HFF-Myc (cell line): ENCODE measurements at places on chromosomes 3 and 15.
A peak's percentile ranks its signal among the peaks of the same experiment; 100 is the strongest.

DNA sequence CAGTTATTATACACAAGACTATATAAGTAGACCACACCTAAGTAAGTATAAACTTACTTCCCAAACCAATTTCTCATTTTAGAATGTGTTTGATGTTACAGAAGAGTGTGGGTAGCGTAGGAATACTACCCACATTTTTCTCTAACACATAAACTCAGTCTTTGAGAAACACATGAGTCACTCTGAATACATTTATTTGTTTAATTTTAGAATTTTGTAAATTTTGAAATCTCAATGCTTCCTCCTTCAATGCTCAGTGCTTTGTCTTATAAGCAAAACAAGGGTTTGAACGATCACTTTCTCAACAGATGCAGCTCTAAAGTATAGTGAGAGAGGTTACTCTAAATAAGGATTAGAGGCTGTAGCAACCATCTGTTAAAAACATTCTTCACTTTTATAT is 700.8 kb downstream of the SI start:
- no peak for DNase-seq

GRCh38 chr3:29971895-29972294 is 634.5 kb upstream of the TGFBR2 start:
- no peak for DNase-seq

DNA sequence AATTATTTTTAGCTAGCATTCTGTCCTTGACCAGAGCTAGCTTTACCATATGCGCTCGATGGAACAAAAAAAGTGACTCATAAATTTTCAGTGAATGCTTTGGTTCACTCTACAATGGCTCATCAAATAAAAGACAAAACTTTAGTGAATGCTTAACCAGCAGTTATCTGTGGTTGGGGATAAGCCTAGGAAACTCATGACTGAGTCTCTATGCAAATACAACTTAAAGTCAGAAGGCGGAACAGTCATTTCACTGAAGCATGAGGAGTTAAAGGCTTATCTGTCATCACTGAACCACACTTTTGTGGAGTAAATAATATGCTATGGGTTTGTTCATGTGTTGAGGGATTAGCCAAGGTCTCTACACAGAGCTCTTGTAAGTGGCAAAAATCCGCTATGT is 308.4 kb downstream of the SQOR start:
- no peak for DNase-seq

- DNase-seq, result no peak
Observed at GRCh38 chr3:159884661-159885402, 103.8 kb upstream of the IL12A start.

GRCh38 chr3:49886922-49887265 is 16.8 kb downstream of the MST1R start:
- DNase-seq, result no peak

GRCh38 chr3:59308001-59308400 is 258.2 kb upstream of the CFAP20DC start:
- no peak for DNase-seq

DNA sequence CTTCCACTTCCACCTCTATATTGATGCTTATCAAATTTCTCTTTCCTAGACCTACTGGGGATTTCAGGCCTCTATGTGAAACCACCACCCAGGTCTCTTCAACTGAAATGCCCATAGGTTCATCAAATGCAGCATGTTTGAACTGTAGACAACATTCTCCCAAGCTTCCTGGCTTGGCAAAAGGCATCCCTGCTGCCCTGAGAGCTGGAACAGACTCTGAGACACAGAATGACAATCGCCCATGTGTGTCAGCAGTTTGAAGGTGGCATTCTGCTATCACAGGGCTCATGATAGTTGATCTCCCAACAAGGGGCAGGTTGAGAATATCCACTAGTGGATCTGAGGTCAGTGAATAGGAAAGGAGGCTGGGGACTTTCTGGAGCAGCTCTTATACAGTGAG is 200.7 kb downstream of the RPLP1 start:
- no peak for DNase-seq

- DNase-seq, result no peak
Observed at GRCh38 chr15:38878926-38879325, 314.3 kb upstream of the RASGRP1 start.

DNA sequence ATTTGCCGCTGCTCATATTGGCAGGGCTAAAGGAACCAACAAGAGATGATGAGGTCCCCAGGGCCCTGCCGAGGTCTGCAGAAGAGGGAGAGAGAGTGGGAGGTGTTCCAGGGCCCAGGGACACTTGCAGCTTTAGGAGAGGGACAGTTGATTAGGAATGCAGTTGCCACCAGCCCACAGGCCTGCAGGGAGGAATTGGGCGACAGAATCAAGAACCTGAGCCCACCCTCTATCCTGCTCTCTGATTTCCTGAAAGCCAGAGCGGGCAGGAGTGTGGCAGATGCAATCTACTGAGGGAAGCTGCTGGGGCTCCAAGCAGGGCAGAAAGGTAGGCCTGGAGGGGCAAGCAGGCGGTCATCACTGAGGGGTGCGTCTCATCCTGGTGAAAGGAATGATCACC is 12.1 kb upstream of the PRR23E start:
- DNase-seq, result no peak

- DNase-seq, result no peak
Observed at GRCh38 chr15:94443186-94443585, 211.8 kb downstream of the MCTP2 start.

DNA sequence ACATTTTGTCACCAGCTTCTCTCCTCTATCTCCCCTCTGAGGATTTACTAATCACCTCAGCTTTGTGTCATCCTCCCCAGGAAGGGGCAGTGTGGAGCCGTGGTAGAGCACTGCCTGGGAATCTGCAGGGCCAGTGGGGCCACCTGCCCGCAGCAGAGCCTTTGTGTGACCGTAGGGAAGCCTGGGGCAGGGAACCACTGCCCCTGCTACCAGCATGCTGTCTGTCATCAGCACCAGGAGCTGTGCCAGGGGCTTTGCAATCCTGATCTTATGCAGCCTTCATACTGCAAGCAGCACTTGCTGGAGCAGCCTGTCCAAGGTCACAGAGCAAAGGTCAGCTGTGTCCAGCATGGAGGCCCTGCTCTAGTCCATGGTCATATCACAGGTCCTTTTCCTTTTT is 170.2 kb upstream of the IL12A start:
- no peak for DNase-seq

DNA sequence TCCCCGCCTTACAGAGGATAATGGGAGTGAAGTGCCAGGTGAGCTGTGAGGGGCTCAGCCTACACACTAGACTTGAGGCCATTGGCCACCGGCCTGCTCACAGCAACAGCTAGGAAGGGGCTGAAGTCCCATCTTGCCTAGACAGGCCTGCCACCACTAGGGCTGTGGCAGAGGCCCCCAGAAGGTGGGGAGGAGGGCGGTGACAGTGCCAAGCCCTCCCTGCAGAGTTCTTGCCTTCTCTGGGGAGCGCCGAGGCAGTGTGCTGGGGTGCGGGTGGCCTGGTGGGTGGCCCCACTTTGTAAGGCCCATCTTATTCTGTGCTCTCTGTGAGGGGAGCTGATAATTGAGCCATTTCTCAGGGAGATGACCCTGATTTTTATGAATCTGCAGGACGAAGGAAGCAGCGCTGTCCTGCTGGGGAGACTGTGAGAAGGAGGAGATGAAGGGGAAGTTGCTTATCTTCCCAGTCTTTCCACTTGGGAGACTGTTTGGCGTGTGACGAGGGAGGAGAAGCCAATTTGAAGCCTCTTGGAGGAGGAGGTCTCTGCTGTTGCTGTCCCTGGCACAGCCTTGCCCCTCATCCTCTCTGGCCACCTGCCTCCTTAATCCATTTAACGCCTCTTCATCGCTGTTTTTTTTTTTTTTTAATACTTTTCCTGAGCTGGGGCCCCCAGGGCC is 104.3 kb downstream of the LINGO1 start:
- DNase-seq, result no peak

DNA sequence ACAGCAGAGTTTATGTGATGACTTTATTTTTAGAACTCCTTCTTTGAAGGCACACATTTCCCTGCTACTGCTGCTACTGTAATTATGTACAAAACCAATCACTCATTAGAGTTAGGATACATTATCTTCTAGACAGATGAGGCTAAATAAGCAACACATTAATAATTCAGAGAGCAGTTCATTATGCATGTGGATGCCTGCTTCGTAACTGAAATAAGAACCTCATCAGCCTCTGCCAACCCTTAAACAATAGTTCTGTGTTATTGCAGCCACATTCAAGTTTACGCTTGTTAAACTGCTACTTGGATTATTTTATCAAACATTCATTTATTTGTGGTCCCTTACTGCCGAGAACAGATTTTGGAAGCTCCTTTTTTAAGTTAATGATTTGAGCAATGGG is 52.5 kb upstream of the C15orf61 start:
- no peak for DNase-seq

GRCh38 chr3:140384876-140385275 is 293.0 kb upstream of the TRIM42 start:
- no peak for DNase-seq

GRCh38 chr3:120350401-120350941 is 1.3 kb upstream of the LRRC58 start:
- DNase-seq, result peak; percentile 35

DNA sequence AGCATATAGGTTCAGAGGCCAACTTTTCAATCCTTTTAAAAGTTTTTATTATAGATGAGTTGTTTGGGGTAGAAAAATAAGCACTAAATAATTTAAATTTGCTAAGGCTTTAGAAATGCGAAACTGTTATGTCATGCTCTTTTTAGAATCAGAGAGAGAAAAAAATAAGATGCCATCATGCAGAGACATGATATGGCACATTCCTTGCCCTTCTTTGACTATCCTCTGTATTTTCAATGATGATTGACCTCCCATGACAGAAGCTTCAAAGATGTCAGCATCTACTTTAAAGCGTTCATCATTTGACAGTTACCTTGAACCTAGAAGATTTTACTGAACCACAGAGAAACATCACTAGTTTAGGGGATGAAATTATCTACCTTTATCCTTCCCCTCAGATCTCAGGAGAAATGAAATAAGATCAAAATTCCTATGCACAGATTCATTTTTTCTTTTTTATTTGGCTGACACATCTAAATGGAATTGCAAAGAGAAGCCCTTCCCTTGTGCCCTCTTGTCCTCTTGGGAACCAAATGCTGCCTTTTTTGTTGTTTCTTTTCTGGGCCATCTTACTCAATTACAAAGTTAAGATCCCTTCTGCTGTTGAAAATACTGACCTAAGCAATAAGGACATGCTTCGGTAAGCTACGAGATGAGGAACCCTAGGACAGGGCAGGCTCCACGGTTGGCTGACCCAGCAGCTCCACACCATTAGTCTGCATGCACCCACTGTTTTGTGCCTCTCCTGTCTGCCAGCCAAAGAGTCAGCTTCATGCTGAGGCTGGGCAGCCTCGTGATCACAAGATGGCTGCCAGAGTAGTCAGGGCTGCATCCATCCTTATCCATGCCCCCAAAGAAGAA is 289.7 kb upstream of the TPM1 start:
- DNase-seq, result no peak

GRCh38 chr3:155714295-155714718 is 30.6 kb downstream of the PLCH1 start:
- DNase-seq, result no peak

DNA sequence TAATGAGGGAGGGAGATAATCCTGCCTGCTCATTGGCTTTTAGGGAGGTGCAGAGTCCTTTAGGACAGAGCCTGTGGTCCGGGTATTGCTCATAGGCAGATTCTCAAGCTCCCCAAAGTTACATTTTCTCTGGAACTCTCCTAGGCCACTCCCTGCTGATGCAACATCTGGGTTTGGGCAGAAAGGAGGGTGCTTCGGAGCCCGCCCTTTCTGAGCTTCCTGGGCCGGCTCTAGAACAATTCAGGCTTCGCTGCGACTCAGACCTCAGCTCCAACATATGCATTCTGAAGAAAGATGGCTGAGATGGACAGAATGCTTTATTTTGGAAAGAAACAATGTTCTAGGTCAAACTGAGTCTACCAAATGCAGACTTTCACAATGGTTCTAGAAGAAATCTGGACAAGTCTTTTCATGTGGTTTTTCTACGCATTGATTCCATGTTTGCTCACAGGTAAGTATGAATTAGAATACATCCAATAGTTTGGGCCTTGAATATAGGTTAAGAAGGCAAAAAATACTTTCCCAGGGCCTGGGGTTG is at the start of gene IL20RB:
Gene IL20RB, plus strand, starts transcription at position 233 of the 538 bp plus-strand sequence. Its CDS starts 131 bp downstream, at position 364.
- DNase-seq, result no peak

- DNase-seq, result peak; percentile 47
Observed at GRCh38 chr3:81554388-81554787, 207.1 kb downstream of the GBE1 start.

DNA sequence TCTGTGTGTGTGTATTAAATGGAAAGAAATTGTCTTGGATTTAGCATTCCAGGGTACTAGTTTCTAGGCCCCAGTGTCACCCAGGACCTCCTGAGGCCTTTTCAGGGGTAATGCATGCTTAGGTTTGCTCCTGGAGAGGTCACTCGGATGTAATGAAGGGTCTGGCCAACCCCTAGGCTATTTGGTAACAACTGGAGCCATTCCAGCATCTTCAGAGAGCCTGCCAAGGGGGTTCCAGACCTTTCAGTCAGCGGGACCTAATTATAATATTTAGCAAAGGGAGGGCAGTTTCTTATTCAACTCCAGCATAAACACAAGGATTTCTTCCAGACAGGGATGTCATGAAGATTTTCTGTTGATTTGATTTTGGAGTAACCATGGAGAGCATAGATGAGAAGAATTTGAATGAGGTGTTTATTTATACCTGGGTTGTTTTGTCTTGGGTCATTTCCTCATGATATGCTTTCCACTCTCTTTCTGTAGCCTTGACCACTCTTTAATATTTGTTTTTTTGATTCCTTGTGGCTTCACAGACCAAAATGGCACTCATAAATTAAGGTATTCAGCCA is 17.4 kb downstream of the KAT2B start:
- no peak for DNase-seq

DNA sequence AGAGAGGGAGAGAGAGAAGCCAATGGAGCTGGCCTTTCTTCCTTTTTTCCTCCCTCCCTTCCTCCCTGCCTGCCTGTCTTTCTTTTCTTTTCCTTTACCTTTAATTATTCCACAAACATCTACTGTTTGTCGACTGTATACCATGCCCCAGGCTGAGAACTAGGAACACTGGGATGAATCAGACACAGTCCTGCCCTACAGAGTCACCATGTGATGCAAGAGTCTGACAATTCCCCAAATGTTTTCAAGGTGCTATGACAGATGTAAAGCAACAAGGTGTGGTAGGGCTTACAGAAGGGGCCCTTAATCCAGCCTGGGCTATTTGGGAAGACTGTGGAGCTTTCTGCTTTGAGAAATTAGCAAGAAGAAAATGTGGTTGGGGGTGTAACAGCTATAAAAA is 4.0 kb upstream of the SPSB4 start:
- DNase-seq, result no peak

DNA sequence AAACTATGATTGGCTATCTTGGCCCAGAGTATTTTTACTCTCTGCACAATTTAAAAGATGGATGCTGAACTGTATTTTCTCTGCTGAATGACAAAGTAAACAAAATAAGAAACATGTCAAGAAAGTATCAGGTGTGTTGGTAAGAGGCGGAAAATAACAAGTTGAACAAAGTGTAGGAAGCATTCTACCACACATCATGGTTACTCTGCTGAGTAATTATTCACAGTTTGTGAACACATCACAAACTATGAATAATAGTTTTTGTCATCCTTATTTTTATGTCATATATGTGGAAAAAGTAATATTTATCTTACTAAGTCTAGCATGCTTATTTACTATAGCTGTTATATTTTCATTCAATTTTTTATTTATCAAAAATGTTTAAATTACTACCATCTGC is 229.2 kb downstream of the MBNL1 start:
- DNase-seq, result no peak

GRCh38 chr15:65081758-65082157 is 5.2 kb downstream of the KBTBD13 start:
- no peak for DNase-seq
